ENCODE measurements at places on chromosomes 1 and 21.
A peak's percentile ranks its signal among the peaks of the same experiment; 100 is the strongest.

DNA sequence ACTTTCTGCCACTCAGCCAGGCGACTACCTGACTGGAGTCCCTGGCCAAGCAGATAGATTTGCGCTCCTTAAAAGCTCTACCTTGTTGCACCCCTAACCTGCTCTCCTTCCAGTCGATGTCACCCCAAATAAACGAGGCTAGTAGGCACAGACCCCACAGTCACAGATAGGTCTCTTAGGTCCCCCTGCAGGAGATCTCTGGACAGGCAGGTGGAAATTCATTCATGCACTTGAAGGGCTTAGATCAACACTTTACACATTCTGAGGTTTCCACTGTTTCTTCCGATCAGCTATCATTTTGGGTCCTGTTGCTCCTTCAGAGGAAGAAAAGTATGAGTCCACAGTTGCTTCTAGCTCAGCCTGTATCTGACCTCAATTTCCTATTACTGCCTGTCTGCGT is 272.6 kb upstream of the FMN2 start:
- no peak for DNase-seq

DNA sequence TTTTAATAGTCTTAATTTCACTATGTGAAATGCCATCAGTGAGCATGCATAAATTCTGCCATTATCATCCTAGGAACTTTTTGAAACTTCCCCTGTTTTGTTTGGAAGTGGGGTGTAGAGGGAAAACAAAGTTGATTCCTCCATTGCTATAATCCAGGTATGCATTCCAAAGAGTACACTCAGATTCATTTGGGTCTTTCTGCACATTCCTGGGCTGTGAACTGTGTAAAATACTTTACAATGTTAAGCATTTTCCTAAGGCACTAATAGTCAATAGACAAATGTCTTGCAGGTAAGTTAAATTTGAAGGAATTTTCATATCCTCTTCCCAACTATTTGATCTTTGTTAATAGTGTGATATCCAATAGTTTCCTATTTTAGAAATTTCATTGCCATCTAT is 36.2 kb downstream of the SGIP1 start:
- DNase-seq = no peak

GRCh38 chr1:183180634-183181056 is 5.4 kb upstream of the LAMC2 start:
- no peak for DNase-seq

DNA sequence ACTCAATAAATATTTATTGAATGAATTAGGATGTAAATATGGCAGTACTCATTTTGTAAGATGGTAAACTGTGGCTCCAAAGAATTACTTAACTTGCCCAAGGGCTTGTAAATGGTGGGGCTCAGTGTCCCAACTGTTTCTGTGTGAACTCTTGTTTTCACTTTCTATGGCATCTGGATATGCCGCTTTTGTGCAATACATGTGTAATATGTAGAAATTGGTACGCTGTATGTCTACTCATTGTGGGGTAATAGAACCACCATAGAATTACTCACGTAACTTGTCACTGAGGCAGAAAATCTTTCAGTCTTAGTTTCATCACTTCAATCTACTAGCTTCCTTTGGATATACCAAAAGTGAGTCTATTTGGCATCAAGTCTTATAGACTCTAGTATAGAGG is 977 bp downstream of the PRPF3 start:
- no peak for DNase-seq

- DNase-seq = no peak
These were observed 1.9 kb upstream of the DYRK1A start for GRCh38 chr21:37364722-37365121.

DNA sequence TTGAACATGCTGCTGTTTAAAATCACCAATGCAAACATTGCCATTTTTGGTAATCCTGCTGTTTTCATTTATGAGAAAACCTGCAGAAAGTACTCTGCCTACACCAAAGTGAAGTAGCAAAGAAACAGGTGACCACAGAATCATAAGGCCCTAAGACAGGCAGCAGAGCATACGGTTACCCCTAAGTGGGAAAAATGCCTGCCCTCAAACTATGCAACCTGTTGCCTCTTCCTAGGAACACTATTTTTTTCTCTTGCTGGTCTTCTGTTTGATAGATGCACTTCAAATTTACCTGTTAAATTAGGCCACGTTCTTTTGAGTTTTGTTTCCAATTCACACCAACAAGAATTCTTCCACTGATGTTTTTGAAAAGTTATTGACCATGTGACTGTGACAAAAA is 89.5 kb upstream of the RAB4A start:
- DNase-seq = no peak

- DNase-seq = no peak
These were observed 97.3 kb downstream of the GLIS1 start for GRCh38 chr1:53641481-53642214.

- no peak for DNase-seq
These were observed 27.3 kb downstream of the RRP1 start for GRCh38 chr21:43816611-43817071.

DNA sequence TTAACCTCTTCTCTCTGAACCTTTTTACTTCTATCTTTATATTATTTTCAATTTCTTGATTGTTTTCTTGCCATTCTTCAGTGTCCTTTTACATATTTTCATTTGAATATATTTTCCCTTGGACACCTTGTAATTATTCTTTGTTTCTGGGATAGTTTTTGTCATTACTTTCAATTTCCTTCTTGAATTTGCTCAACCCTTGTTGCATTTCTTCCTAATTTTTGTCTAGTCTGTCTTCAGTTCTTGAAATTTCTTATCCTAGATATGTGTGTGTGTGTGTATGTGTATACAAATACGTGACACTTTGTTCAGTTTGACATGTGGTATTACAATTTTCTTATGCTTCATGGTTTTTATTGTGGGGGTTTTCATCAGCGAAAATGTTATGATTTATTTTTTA is 1.9 kb upstream of the GALNT2 start:
- DNase-seq = no peak

GRCh38 chr1:186076006-186076405 is 299.0 kb downstream of the TPR start:
- DNase-seq = no peak

DNA sequence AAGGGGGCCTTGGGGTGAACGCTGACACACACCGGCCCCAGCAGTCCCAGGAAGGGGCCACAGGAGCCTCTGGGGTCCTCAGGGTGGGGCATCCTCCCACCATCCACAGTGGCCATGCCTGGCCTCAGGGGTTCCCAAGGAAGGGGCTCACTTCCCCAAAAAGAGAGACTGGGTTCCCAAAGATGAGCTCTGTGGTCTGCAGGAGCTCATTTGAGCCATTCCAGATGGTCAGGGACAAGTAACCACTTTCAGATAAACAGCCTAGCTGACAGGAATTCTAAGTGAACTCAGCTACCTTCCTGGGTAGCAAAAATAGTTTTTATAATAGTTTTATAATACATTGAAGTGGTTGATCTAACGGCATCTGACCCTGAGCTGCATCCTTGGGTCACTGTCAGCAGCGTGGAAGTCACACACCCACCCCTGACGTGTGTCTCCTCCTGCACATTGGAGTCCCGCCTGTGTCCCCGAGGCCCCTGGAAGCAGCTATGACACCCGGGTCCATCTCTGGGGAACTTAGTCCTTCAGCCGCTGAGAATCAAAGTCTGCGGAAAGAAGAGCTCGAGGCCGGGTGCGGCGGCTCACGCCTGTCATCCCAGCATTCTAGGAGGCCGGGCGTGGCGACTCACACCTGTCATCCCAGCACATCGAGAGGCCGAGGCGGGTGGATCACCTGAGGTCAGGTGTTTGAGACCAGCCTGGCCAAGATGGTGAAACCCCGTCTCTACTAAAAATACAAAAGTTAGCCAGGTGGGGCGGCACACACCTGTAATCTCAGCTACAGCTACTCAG is 5.7 kb upstream of the TMEM240 start:
- DNase-seq = no peak

- no peak for DNase-seq
These were observed 1.1 kb downstream of the CTPS1 start for GRCh38 chr1:40980453-40981121.

GRCh38 chr1:28682840-28683239 is 14.3 kb downstream of the GMEB1 start:
- no peak for DNase-seq

- DNase-seq = no peak
These were observed 22.8 kb downstream of the LDLRAP1 start for GRCh38 chr1:25566176-25566729.

- DNase-seq = no peak
These were observed 100.3 kb downstream of the ARHGEF10L start for GRCh38 chr1:17639703-17640340.

DNA sequence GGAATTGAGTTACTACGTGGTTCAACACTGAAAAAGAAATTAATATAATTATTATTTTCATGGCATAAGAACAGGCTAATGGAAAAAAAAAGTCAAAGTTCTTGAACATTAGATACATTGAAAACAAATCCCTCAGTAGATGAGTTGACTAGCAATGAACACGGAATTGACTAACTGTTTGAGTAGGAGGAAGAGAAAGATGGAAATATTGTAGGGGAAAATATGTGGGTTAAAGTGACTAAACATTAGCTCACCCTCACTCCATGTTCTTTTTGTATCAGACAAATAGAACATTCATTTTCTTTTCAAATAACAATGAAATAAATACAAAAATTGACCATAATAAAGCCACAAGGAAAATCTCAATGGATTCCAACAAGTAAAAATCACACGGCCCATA is 84.3 kb downstream of the KCNK2 start:
- DNase-seq = no peak

DNA sequence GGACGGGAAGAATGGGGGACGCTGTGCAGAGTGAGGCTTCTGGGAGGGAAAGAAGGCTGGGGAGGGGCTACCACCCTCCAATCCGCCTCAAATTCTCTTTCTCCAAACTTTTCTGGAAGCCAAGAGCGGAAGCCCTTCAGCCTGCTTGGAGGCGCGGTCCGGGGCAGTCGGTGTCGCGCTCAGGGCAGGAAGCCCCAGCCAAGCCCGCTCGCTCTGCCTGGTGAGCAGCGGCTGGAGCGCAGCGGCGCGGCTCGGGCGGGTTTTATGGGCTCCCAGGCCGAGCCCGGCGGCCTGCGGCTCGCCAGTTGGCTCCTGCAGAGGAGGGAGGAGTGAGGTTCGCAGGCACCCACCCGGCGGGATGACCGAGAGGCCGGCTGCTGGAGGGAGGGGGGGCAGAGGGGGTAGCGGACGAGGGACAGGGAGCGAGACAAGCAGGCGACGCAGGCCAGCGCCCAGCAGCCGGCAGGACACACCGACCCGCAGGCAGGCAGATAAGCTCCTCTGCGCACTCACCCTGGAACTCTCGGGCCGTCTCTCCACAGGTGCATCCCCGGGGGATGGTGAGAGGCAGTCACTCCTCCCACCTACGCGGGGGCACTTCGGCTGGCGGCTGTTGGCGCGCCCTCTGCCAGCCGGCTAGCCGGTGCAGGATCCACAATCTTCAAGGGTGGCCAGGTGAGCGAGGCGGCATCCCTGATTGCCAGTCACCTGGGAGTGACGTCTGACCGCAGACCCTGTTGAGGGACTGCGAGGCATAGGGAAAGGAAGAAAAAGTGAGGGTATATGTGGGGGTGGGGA is at the start of gene AVPR1B:
Gene AVPR1B, minus strand, starts transcription at position 238 of the 798 bp plus-strand sequence. CDS start 498 bp downstream, outside the sequence.
- DNase-seq = no peak

DNA sequence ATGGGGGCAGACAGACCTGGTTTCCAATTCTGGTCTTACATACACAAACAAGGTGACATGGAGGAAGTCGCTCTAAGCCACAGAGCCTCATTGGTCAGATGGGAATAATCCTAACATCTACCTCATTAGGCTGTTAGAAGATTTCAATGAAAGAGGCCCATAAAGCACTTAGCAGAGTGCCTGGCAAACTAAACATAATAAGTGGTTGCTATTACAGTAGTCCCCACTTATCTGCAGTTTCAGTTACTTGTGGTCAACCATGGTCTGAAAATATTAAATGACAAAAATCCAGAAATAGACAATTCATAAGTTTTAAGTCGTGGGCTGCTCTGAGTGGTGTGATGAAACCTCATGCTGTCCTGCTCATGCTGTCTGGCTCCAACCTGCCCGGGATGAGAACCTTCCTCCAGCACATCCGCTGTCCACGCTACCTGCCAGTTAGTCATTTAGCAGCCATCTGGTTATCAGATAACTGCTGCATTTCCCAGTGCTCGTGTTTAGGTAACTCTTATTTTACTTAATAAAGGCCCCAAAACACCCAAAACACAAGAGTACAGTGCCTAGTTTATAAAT is 112.3 kb downstream of the DDX20 start:
- no peak for DNase-seq

DNA sequence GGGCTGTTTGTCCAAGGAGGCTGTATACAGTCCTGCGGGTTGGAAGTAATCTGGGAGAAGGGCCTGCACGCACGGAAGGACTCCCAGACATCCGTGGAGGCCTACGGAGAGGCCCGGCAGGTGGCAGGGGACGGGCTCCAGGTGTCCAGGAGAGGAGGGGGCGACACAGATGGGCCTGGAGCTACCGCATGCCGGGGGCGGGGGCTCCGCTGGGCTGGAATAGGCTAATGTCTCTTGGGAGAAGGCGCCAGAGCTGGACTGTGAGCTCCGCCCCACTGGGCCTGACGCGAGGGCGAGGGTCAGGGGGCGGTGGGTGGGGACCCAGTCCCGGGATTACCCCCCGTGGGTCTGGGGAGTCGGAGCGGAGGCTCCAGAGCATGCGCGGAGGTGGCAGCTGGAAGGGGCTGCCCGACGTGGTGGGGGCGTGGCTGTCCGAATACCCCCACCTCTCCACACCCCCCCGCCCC is 659 bp downstream of the AGO1 start:
- no peak for DNase-seq

DNA sequence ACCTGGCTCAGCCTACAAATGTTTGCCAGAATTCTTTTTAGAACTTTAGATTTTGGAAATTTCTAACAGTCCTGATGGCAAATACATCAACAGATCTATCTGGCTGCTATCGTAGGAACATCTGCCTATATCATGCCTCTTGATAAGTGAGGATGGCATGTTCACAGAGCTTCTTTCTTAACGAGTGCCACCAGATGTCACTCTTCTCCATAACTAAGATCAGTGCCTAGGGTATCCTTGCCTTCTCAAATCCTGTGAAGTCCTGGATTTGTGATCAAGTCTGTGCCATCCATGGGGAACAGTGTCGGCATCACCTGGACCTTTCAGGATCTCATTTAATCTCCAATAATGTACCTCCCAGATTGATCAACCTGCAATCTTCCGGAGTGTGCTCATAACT is 36.5 kb upstream of the CD5L start:
- DNase-seq = peak; percentile 22

DNA sequence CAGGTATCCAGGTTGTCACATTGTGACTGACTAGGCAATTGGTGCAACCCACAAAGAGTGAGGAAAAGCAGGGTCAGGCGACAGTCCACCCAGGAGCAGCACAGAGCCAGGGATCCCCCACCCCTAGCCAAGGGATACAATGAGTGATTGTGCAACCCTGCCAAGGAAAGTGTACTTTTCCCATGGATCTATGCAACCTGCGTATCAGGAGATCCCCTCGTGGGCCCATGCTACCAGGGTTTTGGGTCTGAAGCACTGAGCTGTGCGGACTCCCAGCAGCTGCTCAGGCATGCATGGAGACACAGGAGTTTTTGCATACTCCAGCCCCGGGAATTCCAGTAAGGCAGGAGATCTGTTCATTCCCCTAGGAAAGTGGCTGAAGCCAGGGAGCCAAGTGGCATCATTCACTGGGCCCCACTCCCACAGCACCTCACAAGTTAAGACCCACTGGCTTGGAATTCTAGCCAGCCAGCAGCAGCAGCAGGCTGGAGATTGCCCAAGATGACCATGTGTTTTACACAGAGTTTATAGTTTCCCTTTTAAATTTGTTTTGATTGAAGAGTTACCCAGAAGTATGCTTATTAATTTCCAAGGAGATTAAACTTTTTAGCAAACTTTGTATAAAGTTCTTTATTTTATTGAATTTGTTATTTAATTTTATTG is 136.0 kb downstream of the LTN1 start:
- no peak for DNase-seq
